ENCODE measurements at places on chromosomes 11 and 22. TPM values are rescaled to one million over a fixed set of nuclear protein-coding genes. Genes with fewer than 3 reads are reported as not detected.

Gene SMTNL1
- not detected for total RNA-seq

Gene OR5A1
- total RNA-seq, result not detected

Gene TMEM86A
- total RNA-seq, result 0.92 TPM

Gene CCDC188
- total RNA-seq, result 4.5 TPM

Gene ESAM
- 85.7 TPM for total RNA-seq

Gene CALCA
- not detected for total RNA-seq

Gene BCO2
- 1.8 TPM for total RNA-seq

Gene MOV10L1
- total RNA-seq, result 26.0 TPM

Gene APOBEC3B
- 2.4 TPM for total RNA-seq

Gene C11orf65
- 0.13 TPM for total RNA-seq

Gene ZNF215
- 4.6 TPM for total RNA-seq

Gene PARVG
- total RNA-seq, result not detected

Gene CABP7
- total RNA-seq, result not detected

Gene BIRC3
- 3.5 TPM for total RNA-seq

- DNase-seq, result no peak
Measured at GRCh38 chr11:72823105-72823804, 9.0 kb downstream of the ATG16L2 start.

DNA sequence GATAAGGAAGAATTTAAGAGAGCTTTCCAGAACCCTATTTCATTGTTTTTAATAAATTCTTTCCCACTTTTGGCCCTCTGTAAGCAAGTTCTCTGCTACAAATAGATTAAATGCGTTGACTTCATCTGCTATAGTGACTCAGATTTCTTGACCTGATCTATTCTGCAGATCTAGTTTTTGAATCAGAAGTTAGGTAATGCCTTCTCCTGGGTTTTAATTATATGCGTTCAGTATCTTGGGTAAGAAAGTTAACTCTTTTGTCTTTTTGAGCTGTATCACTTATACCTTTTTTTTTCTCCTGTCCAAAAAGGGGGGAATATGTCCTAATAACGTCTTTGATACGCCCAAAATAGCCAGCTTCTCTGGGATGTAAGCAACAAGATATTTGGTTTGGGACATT lies 2.4 kb upstream of the HEPHL1 start:
- DNase-seq, result no peak

GRCh38 chr22:30743257-30744020 lies 48.8 kb downstream of the OSBP2 start:
- peak; percentile 54 for DNase-seq

- no peak for DNase-seq
Measured at GRCh38 chr11:111283945-111284481, 14.3 kb upstream of the POU2AF3 start.

GRCh38 chr11:11035331-11035730 lies 177.5 kb upstream of the ZBED5 start:
- no peak for DNase-seq

DNA sequence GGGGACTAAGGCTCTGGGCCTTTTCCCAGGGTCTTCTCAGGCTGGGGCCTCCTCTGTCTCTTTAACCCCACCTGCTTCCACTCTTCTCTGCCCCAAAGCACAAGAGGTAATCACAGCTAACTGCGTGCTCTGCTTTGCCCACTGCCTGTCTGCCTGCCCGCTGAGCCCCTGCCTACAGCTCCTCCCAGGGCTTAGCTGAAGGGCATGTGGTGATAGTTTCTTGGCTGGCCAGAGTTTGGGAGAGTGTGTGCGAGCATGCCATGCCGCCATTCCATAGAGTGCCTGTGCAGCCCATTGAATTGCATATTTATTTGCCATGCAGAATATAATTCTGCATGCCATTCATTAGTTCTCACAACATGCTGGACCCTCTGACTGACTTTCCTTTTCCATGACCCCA lies 32.5 kb downstream of the PHLDB1 start:
- no peak for DNase-seq

- DNase-seq, result no peak
Measured at GRCh38 chr22:22487059-22487458, 21.5 kb downstream of the ZNF280B start.

DNA sequence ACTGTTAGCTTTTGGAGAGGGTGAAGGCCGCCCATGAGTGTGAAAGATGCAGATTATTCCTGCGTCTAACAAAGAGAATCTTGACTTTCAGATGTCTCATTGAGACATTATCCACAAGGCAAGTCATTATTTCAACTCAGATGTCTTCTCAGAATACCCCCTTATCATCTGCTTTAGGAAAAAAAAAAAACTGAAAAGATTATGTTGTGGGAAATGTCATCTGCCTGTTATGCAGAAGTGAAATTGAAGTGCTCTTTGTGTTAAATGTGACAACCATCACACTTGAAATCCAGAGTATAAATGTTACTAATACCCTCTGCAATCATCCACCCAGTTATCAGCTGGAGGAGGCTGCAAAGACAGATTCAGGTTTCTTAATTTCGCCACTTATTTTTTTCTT lies 239.6 kb downstream of the LARGE1 start:
- DNase-seq, result no peak

DNA sequence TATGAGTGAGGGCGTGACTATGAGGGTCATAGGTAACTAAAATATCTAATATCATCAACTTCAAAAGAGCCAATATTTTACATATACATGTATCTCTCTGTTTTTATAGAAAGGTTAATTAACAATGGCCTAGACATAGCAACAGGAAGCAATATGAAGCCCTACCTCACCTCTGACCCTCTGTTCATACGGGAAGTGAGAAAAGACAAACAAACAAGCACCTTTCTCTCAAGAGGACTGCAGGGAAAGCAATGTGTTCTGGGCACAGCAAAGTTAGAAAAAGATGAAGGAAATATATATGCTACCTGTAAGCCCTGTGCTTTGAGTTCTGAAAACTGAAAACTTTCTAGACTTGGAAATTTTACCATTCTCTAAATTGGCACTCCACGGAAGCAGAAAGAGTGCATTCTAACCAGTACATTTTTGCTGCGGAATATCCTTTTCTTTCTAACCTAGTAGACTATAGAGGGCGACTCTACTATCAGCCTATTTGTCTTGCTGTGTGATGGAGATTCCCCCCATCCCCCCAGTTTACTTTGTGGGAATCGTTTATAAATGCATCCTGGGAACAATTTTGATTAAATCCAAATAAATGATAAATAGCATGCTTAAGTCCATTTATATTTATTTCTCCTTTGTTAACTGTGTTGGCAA lies 830.4 kb upstream of the FAT3 start:
- no peak for DNase-seq

DNA sequence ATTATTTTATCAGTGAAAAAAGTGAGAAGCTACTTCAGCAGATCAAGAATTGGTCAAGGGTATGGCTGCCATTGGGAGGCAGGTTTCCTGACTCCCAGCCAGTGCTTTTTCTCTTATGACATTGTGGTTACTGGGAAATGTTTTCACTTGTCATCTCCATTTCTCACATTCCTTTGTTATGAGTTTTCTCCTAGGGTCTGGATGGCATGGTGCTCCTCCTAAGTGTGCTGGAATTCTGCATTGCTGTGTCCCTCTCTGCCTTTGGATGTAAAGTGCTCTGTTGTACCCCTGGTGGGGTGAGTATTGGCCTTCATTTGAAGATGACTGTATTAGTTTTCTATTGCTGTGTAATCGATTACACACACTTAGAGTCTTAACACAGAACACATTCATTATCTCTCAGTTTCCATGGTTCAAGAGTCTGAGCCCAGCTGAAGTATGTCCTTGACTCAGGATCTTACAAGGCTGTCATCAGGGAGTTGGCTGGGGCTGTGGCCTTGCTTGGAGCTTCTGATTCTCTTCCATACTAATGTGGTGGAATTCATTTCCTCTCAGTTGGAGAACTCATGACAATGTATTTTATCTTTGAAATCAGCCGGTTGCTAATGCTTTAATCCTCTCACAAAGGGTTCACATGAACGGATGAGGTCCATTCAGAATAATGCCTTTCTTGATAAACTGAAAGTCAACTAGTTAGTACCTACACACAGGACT lies 21.0 kb upstream of the MS4A6E start:
- no peak for DNase-seq

- DNase-seq, result no peak
Measured at GRCh38 chr11:62664405-62665074, 470 bp downstream of the C11orf98 start.

DNA sequence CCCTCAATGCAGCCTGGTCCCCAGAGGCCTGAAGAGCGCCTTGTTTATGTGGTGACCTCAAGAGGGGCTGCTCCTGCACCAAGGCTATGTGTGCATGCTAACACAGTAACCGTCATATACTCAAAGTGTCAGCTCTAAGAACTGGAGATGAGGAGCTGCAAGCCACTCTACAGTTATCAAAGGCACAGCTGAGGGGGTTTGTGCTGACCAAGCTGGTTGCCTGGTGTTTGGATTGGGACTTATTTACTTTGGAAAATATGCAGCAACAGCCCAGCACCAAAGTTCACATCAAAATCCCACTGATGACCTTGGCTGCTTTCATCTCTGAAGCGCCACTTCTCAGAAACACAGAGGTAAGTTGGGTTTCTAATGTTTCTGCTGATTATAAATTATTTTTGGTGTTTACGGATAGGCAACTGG lies at the start of gene SERPIND1:
TSS of gene SERPIND1 (plus strand) at position 321 of the 420 bp plus-strand sequence. CDS start 5,200 bp downstream, outside the sequence.
- DNase-seq, result no peak

GRCh38 chr11:69640260-69640994 lies 529 bp upstream of the CCND1 start:
- DNase-seq, result no peak

DNA sequence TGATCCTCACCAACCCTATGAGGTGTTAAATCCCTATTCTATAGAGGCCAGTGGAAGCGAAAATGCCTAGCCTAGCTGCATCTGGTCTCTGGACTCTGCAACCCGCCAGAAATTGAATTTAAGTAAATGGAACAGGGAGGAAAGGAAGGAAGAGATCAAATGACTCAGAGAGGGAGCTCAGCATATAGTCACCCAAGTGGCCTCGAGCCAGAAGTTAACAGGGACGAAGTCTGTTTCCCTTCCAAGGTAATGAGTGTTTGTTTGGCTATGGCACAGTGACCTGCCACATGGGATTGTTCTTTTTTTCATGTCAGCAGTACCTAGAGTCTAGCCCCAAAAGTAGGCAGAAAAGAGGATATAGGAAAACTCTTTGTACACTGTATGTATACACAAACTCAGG lies 66.3 kb downstream of the PAK1 start:
- peak; percentile 76 for DNase-seq

GRCh38 chr11:64185175-64185692 lies 737 bp upstream of the STIP1 start:
- peak; percentile 64 for DNase-seq

DNA sequence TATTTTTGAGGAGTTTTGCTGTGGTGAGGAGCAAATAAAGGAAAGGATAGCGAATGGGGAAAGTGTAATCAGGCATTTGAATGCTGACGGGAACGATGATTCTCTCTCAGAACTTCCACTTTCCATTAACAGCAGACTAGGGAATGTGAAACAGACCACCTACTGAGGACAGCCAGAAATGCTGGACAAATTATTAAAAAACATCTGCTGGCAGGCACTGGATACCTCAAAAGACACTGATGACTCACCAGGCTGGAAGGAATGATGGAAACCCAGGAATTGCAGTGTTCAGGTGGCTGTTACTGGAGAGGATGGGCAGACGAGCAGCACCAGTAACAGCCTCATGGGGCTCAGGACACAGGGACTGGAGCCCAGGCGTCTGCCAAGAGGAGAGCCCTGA lies 33.4 kb downstream of the PLA2G6 start:
- DNase-seq, result no peak

Data from pulmonary artery endothelial cell (primary cell).